Type B pancreatic cell (in vitro differentiated cells): ENCODE measurements at places on chromosomes 13 and 19.

DNA sequence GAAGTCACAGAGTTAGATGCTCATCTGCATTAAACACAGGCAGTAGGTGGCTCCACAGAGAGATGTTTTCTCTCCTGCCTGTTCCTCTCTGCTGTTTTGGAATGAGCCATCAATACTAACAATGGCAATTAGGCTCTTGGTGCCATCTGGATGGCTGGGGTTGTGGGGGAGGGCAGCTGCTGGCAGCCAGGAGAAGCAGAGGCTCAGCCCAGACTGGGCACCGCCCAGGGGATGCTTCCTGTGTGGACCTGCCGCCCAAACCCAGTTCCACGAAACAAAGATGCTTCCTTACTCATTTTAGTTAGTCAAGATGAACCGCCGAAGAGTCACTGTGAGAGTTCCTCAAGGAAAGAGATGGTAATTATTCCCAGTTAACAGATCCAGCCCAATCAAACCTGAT lies 50.8 kb upstream of the PCDH8 start:
- no peak for DNase-seq

- no peak for DNase-seq
Measured at GRCh38 chr13:95924389-95924994, 128.7 kb downstream of the UGGT2 start.

- DNase-seq, result no peak
Measured at GRCh38 chr19:33187183-33187540, 7.0 kb upstream of the LRP3 start.

- DNase-seq, result no peak
Measured at GRCh38 chr13:86445206-86445605, 646.0 kb upstream of the SLITRK6 start.

- no peak for DNase-seq
Measured at GRCh38 chr13:46660416-46660815, 107.4 kb downstream of the LRCH1 start.

DNA sequence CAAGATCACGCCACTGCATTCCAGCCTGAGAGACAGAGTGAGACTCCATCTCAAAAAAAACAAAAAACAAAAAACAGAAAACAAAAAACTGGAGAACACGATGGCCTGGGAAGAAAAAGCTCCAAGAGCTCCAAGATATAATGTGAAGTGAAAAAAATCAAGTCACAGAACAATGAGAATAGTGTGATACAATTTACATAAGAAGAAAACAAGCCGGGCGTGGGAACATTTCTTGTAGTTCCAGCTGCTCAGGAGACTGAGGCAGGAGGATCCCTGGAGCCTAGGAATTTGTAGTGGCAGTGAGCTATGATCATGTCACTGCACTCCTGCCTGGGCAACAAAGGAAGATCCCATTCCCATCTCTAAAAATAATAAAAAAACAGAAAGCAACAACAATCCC lies 8.5 kb upstream of the LMTK3 start:
- DNase-seq, result no peak

DNA sequence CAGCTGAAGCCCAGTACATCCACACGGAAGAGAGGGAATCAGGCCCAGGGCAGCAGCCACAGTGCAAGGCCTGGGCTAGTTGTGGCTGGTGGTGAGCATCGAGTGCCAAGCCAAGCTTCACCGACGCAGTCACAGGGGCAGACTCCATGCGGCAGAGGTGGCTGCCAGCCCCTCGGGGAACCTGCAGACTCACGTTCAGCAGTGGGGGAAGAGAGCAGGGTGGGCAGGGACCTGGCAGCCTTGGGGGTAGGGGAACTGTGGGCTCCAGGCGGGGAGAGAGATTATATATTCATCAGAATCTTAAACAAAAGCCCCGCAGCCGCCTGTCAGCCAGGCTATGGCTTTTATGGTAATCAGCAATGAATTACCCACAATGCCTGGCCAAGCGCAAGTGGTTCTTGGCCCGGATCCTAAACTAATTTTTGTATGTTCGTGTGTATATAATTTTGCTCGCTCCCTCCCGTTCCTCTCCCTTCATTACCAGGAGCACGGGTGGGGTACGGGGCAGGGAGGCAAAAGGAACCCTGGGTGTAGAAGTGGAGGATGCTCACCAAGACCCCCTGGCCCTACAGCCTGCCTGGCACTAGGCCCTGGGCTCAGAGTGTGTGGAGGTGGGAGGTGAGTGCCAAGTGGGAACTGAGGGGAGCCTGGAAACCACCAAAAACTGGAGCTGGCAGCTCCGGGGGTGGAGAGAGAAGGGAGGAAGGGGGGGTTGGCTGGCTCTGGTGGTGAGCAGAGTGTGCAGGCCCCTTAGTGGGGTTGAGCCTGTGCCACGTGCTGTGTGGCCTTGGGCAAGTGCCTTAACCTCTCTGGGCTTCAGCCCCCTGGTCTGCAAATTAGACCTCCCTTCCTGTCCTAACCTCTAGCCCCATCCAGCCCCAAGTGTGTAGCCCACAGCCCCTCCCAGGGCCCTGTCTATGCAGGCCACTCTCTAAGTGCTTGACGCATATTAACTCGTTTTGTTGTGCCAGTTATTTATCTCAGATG lies 31.9 kb downstream of the PTPRS start:
- DNase-seq, result no peak

- DNase-seq, result no peak
Measured at GRCh38 chr13:77036279-77036678, 9.3 kb upstream of the FBXL3 start.

- no peak for DNase-seq
Measured at GRCh38 chr19:42091742-42092141, 15.8 kb downstream of the ZNF574 start.

DNA sequence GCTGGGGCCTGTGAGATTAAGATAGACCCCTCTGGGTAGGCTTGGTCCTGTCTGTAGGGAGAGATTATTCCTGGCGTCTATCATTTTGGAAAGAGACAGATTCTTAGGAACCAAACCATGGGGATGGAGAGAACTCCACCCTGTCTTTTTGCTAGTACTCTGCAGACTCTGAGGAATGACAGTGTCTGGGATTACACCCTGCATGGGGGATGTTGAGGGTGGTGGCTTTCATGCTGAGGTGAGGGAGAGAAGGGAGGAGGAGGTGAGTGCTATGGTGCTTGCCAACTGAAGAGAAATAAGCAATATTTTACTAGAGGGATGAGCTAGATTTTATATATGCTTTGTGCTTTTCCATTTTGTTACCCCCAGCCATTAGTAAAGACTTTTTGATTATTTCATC lies 74.5 kb upstream of the PCDH8 start:
- DNase-seq, result no peak

GRCh38 chr19:50176775-50177174 lies 13.7 kb upstream of the IZUMO2 start:
- DNase-seq, result no peak

- no peak for DNase-seq
Measured at GRCh38 chr19:5615756-5616327, 6.7 kb downstream of the SAFB2 start.

GRCh38 chr13:84574851-84575250 lies 692.6 kb upstream of the SLITRK1 start:
- DNase-seq, result no peak

GRCh38 chr13:60111691-60112090 lies 52.0 kb downstream of the DIAPH3 start:
- DNase-seq, result no peak

GRCh38 chr19:5967994-5968430 lies 9.9 kb downstream of the RANBP3 start:
- no peak for DNase-seq

DNA sequence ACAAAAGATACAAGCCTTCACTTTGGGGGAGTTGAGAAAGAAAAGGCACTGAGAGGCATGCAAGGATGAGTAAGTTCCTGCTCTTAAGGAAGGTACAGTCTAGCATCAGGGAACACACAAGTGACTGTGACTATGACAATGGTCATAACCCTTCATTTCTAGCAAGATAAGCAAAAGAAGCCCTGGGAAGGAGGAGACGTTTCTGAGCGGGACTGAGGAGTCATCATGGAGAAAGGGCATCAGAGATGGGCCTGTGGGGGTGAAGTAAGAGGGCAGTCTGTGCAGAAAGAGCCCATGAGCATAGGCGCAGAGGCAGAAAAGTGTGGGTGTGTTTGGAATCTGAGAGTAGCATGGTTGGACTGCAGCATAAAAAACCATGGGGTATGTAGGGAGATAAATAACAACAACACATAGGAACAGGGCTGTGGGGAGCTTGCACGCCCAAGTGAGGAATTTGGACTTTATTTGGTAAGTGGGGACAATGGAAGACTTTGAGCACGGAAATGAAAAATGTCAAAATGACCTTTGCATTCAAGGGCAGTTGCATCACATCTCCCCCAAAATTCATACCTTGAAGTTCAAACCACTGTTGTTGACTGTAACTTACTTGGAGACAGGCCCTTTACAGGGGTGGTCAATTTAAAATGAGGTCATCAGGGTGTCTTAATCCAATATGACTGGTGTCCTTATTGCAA lies 86.7 kb downstream of the MBNL2 start:
- DNase-seq, result no peak

- DNase-seq, result no peak
Measured at GRCh38 chr13:75479102-75479740, 2.7 kb downstream of the TBC1D4 start.

GRCh38 chr19:13215572-13216380 lies 65.6 kb downstream of the IER2 start:
- no peak for DNase-seq

DNA sequence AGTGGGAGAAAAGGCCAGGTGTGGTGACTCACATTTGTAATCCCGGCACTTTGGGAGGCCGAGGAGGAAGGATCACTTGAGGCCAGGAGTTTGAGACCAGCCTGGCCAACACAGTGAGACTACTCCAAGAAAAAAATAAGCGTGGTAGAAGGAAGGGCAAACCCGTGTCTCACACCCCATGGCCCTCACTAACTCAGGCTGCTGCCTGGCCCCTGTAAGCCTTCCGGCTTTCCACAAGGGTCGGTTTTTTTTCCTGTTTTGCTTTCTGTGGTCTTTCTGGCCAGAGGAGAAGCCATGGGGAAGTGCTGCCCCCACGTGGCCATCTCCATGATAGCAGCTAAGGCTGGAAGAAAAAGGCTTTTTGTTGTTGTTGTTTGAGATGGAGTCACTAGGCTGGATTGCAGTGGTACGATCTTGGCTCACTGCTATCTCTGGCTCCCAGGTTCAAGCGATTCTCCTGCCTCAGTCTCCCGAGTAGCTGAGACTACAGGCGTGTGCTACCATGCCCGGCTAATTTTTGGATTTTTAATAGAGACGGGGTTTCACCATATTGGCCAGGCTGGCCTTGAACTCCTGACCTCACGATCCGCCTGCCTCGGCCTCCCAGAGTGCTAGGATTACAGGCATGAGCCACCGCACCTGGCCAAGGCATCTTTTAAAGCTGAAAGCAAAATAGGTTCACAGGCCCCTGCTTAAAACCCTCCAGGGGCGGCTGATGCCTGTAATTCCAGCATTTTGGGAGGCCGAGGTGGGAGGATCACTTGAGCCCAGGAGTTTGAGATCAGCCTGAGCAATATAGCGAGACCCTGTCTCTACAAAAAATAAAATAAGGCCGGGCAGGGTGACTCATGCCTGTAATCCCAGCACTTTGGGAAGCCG lies 7.5 kb upstream of the ARHGEF18 start:
- DNase-seq, result peak; percentile 92

GRCh38 chr19:15010501-15011300 lies 31.0 kb upstream of the SLC1A6 start:
- no peak for DNase-seq

- DNase-seq, result no peak
Measured at GRCh38 chr19:5824751-5825150, 14.8 kb downstream of the FUT6 start.

GRCh38 chr13:113776231-113777125 lies 17.5 kb downstream of the TMEM255B start:
- DNase-seq, result no peak

GRCh38 chr13:33868343-33868994 lies 50.5 kb downstream of the RFC3 start:
- DNase-seq, result no peak

DNA sequence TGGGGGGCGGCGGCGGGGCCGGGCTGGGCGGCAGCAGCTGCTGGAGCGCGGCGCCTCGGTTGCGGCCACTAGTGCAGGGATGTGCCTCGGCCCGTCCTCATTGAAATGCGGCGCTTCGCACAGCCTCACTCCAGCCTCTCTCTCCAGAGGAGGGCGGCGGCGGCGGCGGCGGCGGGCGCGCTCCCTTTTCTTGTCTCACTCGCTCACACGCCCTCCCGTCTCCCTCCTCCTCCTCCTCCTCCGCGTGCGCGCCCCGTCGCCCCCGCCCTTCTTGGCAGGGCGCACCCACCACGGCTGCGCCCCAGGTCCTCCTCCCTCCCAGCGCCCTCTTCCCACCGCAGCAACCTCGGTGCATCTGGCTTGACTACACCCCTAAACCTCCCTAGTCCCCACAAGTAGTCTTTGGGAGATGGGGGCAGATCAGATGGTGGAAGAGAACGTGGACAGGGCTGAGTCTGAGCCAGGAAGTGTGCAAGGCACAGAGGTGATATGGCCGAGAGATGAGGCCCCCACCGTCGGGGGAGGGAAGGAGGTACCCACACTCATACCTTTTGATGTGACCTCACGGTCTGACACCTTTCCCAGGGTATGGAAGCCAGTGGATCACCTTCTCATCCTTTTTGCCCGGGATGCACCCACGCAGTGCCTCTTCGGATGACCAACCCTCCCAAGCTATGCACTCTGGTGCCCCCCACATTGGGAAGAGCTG lies at the start of gene DCLK1:
TSS of gene DCLK1 (minus strand) at position 161 of the 709 bp plus-strand sequence.
- peak; percentile 75 for DNase-seq

DNA sequence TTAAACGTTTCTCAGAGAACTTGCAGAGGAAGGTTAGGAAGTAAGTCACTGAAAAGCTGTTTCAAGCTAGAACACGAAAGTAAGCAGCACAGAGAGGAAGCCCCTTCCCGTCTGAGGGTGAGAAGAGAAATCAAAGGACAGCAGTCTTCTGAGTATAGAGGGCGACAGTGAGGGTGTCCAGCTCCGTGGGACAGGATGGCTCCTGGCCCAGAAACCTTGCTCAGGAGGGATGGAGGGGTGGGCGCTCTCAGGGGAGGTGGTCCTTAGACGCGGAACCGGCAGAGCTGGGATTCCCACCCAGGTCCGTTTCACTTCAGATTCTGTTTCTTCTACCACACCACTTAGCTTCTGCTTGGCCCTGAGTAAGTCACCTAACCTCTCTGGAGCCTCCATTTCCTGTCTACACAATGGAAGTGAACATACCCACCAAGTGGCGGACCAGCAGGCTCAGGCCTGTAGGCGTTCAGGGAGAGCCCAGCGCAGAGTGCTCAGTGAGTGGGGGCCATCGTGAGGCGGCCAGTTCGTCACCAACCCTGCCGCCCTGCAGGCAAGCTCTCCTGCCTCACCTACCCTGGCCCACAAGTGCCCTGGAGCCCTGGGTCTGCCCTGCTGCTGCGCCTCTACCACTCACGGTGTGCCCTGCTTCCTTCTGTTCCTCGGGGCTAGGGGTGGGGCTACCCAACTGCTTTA lies 5.5 kb upstream of the RSPH6A start:
- DNase-seq, result no peak

GRCh38 chr19:14545716-14546082 lies 16.3 kb downstream of the TECR start:
- no peak for DNase-seq

GRCh38 chr13:74134221-74134776 lies at the start of gene KLF12:
Gene KLF12, minus strand, starts transcription at chr13:74134404.
- peak; percentile 92 for DNase-seq
